Posterior cingulate gyrus (tissue), 11 donors: ENCODE measurements at places on chromosomes 2 and 18.
A peak's percentile ranks its signal among the peaks of the same experiment; 100 is the strongest.

DNA sequence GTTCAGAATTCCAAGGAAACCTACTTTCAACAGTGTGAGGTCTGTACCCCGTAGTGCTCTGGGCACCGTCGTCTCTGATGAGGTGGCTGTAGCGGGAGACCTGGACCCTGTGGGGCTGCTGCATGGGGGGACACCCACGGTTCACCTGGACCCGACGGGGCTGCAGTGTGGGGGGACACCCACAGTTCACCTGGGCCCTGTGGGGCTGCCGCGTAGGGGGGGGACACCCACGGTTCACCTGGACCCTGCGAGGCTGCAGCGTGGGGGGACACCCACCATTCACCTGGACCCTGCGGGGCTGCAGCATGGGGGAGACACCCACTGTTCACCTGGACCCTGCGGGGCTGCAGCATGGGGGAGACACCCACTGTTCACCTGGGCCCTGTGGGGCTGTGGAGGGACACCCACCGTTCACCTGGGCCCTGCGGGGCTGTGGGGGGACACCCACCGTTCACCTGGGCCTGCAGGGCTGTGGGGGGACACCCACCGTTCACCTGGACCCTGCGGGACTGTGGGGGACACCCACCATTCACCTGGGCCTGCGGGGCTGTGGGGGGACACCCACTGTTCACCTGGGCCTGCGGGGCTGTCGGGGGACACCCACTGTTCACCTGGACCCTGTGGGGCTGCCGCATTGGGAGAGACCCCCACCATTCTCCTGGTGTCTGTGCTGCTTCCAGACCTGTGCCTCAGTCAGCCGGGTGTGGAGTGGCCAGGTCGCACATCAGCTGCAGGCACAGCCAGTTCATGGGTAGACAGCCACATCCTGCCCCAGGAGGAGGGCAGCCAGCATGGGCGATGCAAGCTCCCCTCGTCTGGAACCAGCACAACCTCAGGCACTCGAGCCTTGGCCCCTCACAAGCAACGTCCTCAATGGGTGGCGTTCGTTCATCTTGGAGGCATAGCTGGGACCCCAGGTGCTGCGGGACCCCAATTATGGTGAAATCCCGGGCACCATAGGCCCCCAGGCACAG lies 114.5 kb downstream of the TMEM18 start:
- DNase-seq: no peak

DNA sequence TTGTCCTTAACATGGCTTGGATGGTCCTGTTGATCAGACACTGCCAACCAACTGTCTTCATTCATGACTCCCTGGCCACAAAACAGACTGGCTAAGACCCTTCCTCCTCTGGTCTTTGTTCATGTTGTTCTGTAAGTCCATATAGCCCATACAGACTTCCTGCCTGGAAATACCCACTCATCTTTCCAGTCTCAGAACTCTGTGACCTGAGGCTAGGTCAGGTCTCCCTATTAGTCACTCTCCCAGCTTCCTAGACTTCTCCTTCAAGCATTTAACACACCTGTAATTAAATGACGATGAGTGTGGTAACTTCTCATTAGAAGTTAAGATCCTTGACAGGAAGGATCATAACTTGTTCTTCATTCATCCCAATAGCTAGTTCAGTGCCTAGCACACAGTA lies 56.3 kb downstream of the CCDC93 start:
- no peak for DNase-seq

DNA sequence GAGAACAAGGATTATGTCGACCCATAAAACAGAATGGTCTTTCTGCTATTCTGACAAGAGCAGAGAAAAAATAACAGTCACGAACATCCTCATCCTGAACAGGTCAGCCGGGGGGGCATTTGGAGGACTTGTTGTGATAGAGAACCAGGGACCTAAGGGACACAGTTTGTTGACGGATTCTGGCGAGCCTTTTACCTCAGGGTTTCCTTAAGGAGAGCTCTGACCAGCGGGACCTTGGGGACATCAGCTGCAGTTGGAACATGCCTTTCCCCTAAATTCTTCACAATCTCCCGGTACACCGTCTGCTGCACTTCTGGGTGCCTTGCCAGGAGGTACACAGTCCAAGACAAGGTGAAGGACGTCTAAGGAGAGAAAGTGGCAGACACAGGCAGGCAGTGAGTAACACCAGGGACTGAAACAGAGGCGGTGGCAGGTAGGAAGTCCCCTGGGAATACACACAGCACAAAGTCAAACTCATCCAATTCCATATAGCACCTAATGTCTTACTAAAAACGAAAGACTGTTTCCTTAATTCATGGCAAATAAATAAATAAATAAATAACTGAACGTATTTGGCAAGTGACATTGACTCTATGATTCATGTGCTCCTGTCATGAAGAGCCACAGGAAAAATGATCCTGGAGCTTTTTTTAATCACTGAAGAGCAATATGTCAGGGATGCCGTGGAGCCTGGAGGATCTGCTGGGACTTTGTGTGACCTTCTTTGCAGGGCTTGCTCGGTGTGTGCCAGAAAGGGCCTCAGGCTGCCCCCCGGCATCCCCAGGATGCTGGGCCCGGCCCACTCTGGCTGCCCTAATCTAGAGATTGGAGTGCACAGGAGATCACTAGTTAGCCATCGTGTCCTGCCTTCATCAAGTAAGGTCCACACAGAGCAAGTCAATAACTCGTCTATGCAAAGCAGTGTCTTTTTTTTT lies 24.7 kb downstream of the CYP27C1 start:
- no peak for DNase-seq

GRCh38 chr2:182324665-182325064 lies 102.2 kb downstream of the PDE1A start:
- no peak for DNase-seq

DNA sequence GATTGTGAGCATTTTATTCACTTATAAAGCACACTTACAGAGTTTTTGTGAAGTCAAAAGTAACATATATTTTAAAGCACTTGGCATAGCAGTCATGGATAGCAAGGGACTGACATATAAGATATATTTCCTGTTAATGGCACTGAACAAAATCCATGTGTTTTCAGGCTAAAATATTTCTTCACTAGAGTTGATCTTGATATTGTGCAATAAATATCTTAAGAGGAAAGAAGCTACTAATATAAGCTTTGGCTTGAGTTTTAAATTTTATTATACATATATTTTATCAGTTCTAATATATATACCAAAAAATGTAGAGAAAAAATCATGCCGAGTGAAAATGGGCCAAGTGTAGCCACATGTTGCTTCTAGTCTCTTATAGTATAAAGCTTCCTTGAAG lies 189.7 kb upstream of the DPP10 start:
- DNase-seq: no peak

- no peak for DNase-seq
These were observed 96.7 kb upstream of the SLC39A10 start for GRCh38 chr2:195560209-195560895.

GRCh38 chr2:5617796-5618195 lies 74.4 kb upstream of the SOX11 start:
- no peak for DNase-seq

DNA sequence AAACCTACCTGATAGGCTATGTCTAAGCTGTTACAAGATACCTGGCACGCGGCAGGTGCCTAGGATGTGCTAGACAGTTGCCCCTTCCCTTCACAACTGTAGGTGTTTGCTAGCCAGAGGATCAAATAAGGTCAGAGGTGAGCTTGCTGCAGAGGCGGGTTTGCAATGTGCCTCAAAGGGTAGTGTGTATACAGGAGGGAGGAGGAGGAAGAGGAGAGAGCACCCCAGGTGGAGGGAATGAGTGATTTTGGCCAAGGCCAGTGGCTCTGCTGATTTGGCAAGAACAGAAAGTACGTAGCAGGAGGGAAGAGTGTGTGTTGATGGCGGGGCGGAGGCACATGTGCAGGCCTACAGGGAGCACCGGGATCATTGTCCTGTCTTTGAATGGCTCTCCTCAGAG lies 236.5 kb downstream of the HAUS1 start:
- no peak for DNase-seq

DNA sequence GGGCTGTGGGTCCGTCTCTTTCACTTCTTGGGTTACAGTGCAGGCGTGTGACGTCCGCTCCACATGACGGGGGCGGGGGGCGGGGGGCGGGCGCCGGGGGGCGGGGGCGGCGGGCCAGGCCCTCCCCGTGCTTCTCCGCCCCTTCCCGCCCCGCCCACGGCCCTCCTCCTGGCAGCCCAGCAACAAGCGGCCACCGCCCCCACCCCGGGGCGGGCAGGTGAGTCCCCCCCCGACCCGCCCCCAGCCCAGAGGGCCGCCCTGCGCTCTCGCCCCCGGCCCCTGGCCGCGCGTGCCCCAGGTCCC lies 3.6 kb downstream of the ZNF516 start:
- no peak for DNase-seq

DNA sequence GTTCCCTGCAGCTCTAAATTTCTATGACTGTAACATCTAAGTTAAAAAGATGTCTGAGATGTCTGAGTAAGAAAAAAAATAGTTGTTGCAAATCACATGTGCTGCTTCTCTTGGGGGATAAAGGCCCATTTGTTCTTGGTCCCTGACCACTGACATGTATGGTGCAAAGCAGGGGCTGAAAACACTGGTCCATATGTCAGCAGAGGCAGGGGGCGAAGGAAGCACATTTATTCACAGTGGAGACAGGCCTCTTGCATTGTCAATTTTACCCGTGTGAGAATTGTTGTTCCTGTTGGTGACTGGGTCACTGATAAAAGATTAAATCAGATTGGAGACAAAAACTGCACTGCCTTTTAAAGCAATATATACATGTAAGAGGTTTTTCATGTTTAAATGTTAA lies 38.8 kb downstream of the PRKCE start:
- DNase-seq: no peak

GRCh38 chr2:217616936-217617335 lies 385.9 kb downstream of the TNS1 start:
- DNase-seq: no peak

DNA sequence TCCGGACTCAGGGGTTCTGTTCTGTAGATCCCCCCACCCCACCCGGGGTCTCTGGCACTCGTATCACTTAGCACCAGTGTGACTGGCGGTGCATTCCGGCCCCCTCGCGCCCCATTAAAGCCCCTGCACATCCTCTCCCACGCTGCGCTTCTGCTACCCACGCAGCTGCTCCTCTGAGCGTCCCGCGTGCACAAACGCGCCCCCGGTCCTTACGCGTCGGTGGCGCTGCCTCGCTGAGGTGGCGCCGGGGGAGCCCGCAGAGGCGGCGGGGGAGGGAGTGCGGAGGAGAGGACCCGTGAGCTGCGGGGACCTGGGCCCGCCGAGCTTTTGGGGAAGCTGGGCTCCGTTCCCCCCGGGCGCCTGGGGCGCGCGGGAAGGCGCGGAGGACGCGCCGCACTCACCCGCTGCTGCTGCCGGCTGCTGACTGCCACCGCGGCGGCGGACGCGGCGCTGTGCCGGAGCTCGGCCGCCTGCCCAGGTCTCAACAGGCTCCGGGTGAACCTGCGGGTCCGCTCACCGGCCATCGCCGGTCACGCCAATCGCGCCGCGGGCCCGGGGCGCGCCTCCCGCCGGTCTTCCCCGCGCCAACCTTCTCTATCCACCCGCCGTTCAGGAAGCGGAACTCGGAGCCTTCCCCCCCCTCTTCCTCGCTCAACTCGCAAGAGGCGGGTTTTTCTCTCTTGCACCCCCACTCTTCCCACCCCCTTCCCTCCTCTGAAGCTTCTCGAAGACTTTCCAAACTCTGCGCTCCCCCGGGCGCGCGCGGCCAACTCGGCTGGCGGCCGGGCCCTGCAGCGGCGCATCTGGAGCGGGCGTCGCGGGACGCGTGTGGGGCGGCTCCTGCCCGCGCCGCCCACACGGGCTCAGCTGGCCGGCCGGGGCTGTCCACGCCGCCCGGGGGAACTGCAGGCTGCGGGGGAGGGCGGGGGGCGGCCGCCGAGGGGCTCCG lies at the start of gene DOCK10:
DOCK10 (minus strand) TSS at position 618 of the 949 bp plus-strand sequence; CDS start at position 524, 94 bp downstream.
- DNase-seq: peak; percentile 28

DNA sequence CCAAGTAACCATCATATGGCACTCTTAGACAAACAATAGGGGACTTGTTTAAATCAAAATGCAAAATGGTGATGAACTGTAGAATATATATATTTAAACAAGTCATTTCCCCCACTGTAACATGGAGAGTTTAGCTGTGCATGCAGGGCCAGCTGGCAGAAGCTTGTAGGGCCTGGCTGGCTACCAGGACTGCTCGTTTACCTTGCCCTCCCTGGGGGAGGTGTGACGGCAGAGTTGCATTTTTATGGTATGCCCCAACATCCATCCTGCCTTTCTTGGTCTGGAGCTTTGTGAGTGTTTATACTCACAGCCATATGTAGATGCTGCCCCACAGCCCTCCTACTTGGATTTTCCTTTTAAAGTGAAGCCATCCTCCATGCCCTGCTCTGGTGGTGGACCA lies 101.7 kb upstream of the ZFP36L2 start:
- DNase-seq: no peak

DNA sequence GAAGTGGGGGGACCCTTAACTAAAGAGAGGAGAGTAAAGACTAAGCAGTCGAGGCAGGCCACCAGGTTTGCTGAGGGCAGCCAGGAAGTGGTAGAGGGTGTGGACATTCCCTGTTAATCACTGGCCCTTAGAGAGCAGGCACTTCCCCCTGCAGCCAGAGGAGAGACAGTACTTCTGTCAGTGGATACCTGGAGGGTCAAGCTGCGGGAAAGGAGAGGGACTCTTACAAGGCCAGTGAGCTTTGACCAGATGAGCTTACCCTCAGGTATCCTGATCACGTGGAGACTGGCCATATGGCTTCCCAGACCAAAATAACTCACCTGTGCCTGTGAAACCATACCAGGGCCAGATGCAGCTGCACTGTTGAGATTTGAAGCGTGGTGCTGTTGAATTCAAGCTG lies 28.6 kb downstream of the ITGA6 start:
- DNase-seq: no peak

- no peak for DNase-seq
These were observed 10.3 kb upstream of the ACKR3 start for GRCh38 chr2:236558993-236559978.

GRCh38 chr2:71666094-71666474 lies 212.7 kb downstream of the DYSF start:
- DNase-seq: no peak

- peak; percentile 77 for DNase-seq
These were observed 558 bp downstream of the DNAJC10 start for GRCh38 chr2:182716650-182716979.
